Dorsolateral prefrontal cortex (tissue), 122 donors: ENCODE measurements at places on chromosomes 16 and 17.

DNA sequence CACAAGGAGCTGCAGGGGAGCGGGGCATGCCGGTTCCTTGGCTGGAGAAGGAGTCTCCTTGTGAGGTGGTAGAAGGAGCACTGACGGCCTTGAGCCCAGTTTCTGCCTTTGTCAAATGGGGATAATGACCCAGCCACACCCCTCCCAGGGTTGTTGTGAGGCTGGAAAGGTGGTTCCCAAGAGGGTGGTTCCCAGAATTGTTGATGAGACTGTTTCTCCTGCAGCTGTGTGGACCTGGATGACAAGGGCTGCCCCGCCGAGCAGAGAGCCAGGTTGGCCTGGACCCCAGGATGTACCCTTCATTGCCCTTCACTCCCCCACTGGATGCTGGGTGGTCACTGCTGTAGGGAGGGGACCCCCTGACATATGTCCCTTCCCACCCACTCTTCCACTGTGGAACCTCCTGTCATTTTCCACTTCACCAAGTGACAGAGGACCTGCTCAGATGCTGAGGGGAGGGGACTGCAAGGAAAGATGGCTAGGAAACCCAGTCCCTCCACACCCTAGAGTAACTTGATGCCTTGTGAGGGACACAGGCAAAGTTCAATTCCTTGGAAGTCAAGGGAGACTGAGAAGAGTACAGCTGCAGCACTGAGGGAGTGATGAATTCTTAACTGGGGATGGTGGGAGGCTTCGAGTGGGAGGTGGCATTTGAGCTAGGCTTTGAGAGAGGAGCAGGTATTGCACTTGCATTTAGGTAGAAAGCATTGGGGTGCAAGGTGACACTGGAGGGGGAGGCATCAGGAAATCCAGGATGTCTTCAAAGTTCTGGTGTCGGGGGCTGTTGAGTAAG is 10.6 kb downstream of the MIEN1 start:
- DNase-seq = no peak

GRCh38 chr17:77445760-77446532 is 305.2 kb downstream of the SEC14L1 start:
- DNase-seq = no peak

GRCh38 chr16:66695935-66696668 is 441 bp downstream of the CMTM4 start:
- no peak for DNase-seq

- no peak for DNase-seq
Observed at GRCh38 chr17:81309859-81310839, 15.0 kb upstream of the SLC38A10 start.

- no peak for DNase-seq
Observed at GRCh38 chr16:14449790-14450480, 180.1 kb downstream of the PARN start.
